Activated naive CD8-positive, alpha-beta T cell treated with anti-CD3 and anti-CD28 coated beads, Interleukin-2, amount 50 U/mL, for 16 hours (primary cell): ENCODE measurements at places on chromosomes 7 and 10.

DNA sequence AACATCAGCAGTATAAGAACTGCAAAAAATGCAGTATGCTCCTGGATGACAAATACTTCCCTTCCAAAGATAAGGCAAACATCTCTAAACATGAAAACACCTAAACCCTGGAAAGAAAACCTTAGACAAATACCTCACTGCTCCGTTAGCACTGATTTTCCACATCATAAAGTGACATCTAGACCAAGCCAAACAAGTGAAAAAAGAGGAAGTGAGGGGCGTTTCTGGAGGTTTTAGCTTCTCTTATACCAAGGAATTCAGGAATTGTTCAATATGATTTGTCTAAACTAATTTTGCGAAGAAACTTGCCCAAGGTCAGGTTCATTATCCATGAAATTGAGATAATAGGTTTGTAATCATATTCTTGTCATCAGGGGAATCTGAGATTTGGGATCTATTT lies 279.7 kb downstream of the ADRA2A start:
- no peak for DNase-seq

DNA sequence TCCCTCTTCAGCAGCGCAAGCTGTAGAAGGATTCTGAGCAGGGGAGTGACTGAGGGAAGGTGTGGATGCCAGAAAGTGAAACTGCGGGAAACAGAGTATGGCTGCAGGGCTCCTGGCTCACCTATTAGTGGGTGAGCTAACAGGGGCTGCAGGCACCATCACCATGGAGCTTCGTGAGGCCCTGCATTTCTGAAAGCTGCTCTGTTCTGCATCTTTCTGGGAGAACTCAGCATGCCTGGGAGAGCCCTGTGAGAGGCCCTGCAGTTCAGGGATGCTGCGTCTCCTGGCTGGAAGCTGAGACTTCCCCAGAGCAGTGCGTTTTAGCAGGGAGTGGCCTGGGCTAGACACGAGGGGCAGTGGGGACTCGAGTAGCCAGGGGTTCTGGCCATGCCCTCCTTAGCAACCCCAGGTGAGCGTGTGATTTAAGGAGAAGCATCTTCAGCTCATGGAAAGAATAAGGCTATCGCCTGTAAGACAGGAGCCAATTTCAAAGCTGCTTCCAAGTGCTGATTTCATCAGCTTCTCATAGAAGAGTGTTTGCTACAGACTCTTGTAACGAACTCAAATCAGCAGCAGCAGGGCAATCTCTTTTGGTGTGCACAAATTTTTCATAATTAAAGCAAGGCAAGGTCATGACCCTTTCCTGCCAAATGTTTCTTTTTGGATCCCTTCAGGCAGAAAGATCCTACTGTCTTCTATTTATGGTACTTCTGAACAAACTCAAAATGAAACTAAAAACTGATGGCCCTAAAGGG lies 293.6 kb upstream of the ZNF32 start:
- no peak for DNase-seq

DNA sequence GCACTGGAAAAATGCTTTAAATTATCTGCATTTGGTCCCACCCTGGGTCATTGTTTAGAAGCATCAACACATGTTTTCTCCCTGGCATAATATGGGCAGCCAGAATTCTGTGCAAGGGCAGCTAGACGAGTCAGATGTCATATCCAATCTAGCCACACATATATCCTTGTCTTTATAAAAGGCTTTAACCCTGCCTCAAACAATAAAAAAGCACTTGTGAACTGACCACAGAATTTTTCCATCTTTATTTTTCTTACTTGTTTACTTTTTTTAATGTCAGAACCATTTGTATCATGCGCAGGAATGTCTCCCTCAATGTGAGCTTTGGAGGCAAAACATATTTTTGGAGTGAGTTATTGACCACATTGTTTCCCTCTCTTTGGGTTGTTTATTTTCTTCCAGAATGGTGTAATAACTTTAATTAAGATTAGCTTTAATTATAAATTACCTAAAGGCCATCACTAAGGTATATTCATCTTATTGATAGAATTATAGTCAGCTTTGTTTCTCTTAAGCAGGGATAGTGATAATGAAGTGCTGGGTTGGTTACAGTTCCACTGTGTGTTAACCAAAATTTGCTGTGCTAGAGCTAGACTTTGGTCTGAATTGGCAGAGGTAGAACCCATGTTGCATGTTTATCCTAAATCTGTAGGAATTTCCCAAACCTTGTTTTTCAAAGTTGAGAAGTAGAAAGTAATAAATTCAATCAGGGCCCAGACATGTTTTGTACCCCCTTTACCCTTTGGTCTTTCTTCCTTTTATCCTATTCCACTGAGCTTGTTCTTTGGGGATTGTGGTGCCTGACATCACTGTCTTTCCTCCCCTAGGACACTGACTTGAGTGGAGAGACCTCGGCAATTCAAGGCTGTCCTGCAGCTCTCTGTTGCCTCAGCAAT lies 1078.4 kb downstream of the KCNMA1 start:
- no peak for DNase-seq

GRCh38 chr7:81441750-81442149 lies 328.1 kb downstream of the HGF start:
- no peak for DNase-seq

DNA sequence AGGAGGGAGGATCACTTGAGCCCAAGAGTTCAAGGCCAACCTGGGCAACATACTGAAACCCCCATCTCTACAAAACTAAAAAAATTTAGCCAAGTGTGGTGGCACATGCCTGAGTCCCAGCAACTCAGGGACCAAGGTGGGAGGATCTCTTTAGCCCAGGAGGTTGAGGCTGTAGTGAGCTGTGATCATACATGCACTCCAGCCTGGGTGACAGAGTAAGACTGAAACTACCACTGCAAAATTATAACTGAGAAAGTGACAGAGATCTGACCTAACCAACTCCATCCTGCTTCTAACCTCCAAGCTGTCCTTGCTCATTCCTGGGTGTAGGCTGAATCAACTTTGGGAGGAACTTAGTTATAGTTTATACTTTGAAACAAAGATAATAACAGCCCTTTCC lies 59.4 kb downstream of the HTR7 start:
- no peak for DNase-seq

- no peak for DNase-seq
Measured at GRCh38 chr10:44567471-44567870, 182.6 kb upstream of the CXCL12 start.
